Endothelial cell (in vitro differentiated cells): ENCODE measurements at places on chromosomes 5 and 9.

- no peak for DNase-seq
Measured at GRCh38 chr9:118578467-118578866, 790.8 kb downstream of the BRINP1 start.

DNA sequence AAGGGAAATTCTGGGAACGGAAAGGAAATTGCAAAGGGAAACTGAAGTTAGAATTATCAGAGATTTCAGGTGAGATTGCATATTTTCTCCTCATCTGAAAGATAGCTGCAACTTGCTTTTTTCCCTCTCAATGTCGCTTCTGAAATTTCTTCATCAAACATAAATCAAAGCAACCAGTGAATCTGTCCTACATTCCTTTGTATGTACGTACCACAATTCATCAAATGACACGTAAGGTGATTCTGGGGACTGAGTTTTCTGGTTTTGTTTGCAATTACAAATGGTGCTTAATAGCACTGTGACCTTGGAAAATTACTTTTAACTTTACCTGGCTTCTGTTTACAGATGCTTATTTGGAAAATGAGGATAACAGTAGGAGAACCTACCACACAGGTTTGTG lies 21.9 kb upstream of the CNOT6 start:
- no peak for DNase-seq

- peak; percentile 81 for DNase-seq
Measured at GRCh38 chr5:135457424-135458071, 5.4 kb upstream of the TIFAB start.

DNA sequence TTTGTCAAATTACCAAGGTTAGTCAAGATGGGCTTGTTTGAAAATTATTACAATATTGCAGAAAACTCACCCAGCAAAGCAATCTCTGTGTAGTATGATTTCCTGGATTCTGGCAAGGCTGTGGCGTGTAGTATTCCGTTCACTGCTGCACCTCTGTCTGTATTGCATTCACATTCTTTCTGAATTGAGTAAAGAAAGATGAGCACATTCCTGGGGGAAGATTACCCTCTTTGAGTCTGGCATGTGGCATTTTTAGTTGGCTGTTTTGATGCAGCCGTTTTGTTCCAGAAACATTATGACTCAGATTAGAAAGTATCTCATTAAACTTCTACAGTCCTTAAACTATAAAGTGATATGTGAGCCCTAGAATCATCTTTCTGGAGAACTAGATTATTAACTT lies 197.7 kb downstream of the TENT4A start:
- DNase-seq, result no peak

- DNase-seq, result no peak
Measured at GRCh38 chr9:112849363-112849922, 41.2 kb downstream of the SLC46A2 start.

DNA sequence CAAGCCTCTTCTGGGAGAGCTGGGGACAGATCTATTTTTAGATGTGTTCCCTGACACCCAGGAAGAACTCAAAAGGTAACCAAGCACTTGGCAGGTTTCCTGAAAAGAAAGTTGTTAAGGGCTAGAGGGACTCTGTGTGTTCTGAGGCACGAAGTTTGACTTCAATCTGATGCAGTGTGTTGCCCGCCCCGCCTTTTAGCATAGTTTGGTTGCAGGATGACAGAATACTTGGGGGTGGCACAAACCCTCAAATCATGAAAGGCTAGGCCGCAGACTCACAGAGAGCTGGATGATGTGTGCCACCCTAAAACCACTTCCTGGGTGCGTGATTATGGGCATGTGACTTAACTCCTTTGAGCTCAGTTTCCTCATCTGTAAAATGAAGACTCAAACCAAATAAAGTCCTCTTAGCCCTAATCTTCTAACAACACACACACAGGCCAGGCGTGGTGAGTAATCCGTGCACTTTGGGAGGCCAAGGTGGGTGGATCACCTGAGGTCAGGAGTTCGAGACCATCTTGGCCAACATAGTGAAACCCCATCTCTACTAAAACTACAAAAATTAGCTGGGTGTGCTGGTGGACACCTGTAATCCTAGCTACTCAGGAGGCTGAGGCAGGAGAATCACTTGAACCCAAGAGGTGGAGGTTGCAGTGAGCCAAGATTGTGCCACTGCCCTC lies 12.8 kb upstream of the NDFIP1 start:
- no peak for DNase-seq

DNA sequence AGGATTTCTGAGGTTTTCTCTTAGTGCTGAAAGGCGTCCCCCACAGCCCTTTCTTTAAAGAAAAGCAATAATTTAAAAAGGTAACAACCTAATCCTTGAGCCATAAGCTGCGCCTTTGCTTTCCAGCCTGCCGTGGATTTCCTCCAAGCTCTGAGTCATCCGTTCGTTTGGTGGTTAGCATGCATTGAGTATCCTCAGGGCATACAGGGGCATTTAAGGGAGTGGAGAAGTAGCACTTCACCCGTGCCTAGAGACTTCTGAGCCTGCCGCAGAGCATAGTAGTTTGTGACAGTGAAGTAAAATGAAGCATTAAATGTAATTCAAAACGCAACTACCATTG lies 892 bp upstream of the TNC start:
- no peak for DNase-seq

GRCh38 chr9:10700291-10700690 lies 87.5 kb upstream of the PTPRD start:
- DNase-seq, result no peak
